ENCODE measurements at places on chromosomes 12 and 14. TPM values are rescaled to one million over a fixed set of nuclear protein-coding genes. Genes with fewer than 3 reads are reported as not detected.

DNA sequence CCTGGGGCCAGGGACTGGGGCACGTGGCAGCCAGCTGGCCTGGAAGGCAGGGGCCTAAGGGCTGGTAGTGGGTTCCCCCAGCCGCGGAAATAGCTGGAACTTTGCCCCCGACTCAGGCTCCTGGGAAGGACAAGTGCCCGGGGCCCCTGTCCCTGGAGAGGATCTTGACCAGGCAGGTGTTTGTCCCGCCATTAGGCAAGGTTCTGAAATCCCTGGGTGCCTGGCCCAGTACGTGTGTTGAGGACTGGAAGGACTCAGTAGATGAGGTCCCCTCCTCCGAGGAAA, 94.2 kb downstream of the B4GALNT3 start:
- no peak for DNase-seq

DNA sequence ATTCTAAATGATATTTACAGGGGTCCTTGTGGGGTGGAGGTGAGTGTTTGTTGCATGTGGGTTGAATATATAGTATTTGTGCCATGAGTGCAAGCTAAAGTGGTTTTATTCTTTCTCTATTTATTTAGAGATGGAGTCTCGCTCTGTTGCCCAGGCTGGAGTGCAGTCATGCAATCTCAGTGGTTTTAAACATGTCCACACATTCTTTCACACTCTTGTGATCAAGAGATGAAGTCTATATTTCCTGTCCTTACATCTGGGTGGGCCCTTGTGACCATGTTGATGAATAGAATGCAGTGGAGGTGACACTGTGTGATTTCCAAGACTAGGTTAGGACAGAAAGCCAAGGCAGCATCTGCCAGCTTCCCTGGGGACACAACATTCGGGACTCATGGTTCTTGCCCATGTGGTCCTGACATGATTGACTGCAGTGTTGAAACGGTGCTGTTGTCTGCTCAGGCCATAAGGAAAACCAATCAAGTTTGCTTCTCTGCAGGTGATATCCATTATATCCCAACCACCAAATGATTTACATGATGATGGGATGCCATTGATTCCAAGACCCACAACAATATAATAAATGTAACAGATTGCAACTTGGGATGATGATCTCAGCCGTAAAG, 172.6 kb downstream of the SUDS3 start:
- DNase-seq: no peak

DNA sequence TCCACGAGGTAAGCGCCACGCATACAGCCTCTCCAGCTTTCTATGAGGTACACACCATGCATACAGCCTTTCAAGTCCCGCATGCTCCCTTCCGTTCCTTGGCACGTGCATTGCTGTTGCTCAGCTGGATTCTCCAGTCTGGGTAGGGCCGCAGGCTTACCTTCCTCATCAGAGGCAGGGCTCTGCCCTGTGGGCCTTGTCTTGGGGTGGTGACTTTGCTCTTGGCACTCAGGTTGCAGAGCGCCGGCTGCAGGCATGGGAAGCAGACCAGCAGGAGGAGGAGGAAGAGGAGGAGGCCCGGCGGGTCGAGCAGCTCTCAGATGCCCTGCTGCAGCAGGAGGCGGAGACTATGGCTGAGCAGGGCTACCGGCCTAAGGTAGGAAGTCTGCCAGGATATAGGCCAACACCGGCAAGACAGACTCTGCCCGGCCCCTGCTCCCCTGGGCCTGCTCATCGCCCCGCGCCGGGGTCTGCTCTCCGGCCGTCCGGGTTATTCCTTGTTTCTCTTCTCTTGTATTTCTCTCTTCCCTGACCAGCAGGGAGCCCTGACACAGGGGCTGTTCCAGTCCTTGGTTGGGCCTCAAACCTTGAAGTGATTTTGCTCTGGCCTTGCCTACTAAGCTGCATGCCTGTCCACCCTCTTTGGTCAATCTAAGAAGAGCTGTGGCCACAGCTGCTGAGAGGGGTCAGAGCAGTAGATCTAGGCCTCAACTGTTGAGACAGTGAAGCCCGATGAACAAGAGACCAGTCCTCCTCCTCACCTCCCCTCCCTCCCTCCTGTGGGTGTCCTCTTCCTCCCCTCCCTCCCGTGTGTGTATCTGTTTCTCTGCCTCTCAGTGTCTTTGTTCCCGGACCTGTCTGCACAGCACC, 15.3 kb downstream of the TCHP start:
- no peak for DNase-seq

DNA sequence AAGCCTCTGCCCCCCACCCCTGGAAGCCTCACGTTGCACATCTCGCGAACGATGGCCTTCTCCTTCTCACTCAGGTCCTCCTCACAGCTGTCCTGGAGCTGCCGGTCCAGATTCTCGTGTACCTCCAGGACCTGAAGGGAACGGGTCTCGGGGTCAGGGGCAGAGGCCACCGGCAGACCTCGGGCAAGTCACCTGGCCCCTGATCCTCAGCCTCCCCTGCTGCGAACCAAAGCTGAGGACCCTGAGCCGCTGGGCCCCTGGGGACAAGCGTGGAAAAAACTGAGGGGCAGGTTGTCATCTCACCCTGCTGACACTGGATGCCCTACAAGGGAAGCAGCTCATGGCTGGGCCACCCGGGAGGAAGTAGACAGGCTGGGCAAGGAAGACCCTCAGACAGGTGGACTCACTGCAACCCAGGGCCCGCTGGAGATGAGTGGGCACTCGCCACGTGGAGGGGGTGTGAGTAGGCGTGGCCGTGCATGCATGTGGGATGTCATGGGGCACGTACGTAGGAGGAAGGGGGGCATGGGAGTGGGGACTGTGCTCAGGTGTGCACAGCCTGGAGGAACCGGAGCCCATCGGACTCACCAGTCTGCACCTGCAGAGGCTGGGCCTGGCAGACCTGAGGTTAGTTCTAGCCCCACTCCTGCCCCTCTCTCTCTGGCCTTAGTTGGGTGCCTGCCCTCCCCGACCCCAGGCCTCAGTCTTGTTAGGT, 35.1 kb downstream of the CCNK start:
- no peak for DNase-seq

- no peak for DNase-seq
Observed at GRCh38 chr14:95250140-95250769, 69.5 kb downstream of the CLMN start.

GRCh38 chr12:27161458-27162228, 79.3 kb upstream of the C12orf71 start:
- DNase-seq: no peak

GRCh38 chr14:30706704-30707103, 84.6 kb downstream of the SCFD1 start:
- no peak for DNase-seq

DNA sequence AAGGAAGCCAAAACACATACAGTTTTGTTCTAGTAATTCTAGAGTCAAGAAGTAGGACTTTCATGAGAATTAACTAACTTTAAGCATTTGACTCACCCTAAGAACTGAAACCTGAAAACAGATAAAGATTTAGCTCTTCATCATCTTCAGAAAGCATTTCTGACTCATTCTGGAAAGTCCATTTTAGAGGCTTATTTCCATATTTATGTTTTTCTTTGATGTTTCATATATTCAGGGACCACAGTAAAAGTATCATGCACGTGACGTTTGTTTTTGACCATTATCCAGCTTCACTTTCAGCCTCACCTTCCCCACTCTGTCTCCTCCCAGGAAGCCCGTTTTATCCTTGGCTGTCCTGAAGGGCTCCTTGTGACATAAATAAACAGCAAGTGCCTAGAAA, 79.2 kb downstream of the MDGA2 start:
- DNase-seq: no peak

- DNase-seq: no peak
Observed at GRCh38 chr12:14982991-14983390, 10.1 kb downstream of the PDE6H start.

Gene B4GALNT3
- total RNA-seq: 103 TPM

Gene KLRB1
- not detected for total RNA-seq
